ENCODE measurements at places on chromosomes 5 and 9.

DNA sequence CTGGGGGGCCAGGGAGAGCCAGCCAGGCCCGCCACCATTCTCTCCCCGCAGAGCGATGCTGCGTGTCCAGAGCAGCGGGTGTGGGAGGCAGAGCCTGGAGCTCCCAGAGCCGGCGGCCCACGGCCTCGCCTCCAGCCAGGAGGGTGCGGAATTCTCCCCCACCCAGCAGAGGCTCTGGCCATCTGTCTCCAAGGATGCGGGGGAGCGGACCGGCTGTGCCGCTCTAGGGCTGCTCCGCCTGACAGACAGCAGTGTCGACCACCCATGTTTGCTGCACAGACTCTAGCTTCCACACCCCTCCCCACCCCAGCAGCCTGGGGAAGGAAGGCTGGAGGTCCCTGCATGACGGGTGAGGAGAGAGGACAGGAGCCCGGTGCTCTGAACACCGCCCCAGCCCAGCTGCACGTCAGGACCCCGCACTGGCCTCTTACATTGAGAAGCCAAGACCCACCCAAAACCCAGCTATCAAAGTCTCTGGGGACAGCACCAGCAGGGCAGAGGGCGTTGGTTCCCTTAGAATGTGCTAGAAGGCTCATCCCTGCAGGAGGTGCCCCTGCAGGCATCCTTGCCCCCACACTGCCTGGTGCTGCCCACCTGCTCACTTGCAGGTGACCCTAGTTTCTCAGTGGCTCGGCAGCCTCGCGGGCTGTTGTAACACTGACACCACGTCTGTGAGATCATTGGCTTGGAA lies 29.7 kb upstream of the FCN1 start:
- no peaks in the 10 kb centered on the region for H3K36me3 ChIP-seq
- H3K27me3 ChIP-seq, result peaks cover 28% of the 10 kb centered on the region
- no peaks in the 10 kb centered on the region for H3K4me1 ChIP-seq
- H3K4me3 ChIP-seq, result no peak overlapping the region
- no peak overlapping the region for H3K27ac ChIP-seq

GRCh38 chr5:101686536-101687157 lies 609.4 kb downstream of the SLCO4C1 start:
- no peak for DNase-seq
- H3K4me3 ChIP-seq, result no peak overlapping the region
- no peak overlapping the region for H3K27ac ChIP-seq
- no peaks in the 10 kb centered on the region for H3K4me1 ChIP-seq
- no peaks in the 10 kb centered on the region for H3K36me3 ChIP-seq

- H3K4me3 ChIP-seq, result no peak overlapping the region
- no peak overlapping the region for H3K27ac ChIP-seq
- no peaks in the 10 kb centered on the region for H3K27me3 ChIP-seq
- DNase-seq, result peak; percentile 63
- peaks cover 14% of the 10 kb centered on the region for H3K4me1 ChIP-seq
Observed at GRCh38 chr9:115261656-115262081, 143.7 kb upstream of the TNC start.

GRCh38 chr9:134065612-134066419 lies 2.0 kb downstream of the BRD3 start:
- H3K27ac ChIP-seq, result peak overlapping the region; percentile 47
- peaks cover 9% of the 10 kb centered on the region for H3K4me1 ChIP-seq
- no peaks in the 10 kb centered on the region for H3K36me3 ChIP-seq
- peaks cover 18% of the 10 kb centered on the region for H3K27me3 ChIP-seq
- H3K4me3 ChIP-seq, result peak overlapping the region; percentile 96

- peaks cover 4% of the 10 kb centered on the region for H3K4me1 ChIP-seq
- H3K4me3 ChIP-seq, result no peak overlapping the region
- H3K27ac ChIP-seq, result no peak overlapping the region
- DNase-seq, result peak; percentile 16
- H3K36me3 ChIP-seq, result no peaks in the 10 kb centered on the region
- peaks cover 19% of the 10 kb centered on the region for H3K27me3 ChIP-seq
Observed at GRCh38 chr5:97100476-97100875, 41.9 kb downstream of the LIX1 start.

- H3K36me3 ChIP-seq, result no peaks in the 10 kb centered on the region
- H3K27ac ChIP-seq, result no peak overlapping the region
- no peak overlapping the region for H3K4me3 ChIP-seq
- no peak for DNase-seq
- no peaks in the 10 kb centered on the region for H3K4me1 ChIP-seq
- no peaks in the 10 kb centered on the region for H3K27me3 ChIP-seq
Observed at GRCh38 chr9:108668191-108668937, 187.4 kb downstream of the ACTL7B start.

- H3K4me1 ChIP-seq, result peaks cover 29% of the 10 kb centered on the region
- H3K4me3 ChIP-seq, result no peak overlapping the region
- H3K36me3 ChIP-seq, result no peaks in the 10 kb centered on the region
- H3K27ac ChIP-seq, result no peak overlapping the region
Observed at GRCh38 chr5:57447658-57448057, 35.0 kb downstream of the ACTBL2 start.

GRCh38 chr5:6899221-6899620 lies 186.0 kb downstream of the TENT4A start:
- H3K27ac ChIP-seq, result no peak overlapping the region
- no peak for DNase-seq
- no peaks in the 10 kb centered on the region for H3K27me3 ChIP-seq
- H3K36me3 ChIP-seq, result no peaks in the 10 kb centered on the region
- H3K4me3 ChIP-seq, result no peak overlapping the region
- no peaks in the 10 kb centered on the region for H3K4me1 ChIP-seq

DNA sequence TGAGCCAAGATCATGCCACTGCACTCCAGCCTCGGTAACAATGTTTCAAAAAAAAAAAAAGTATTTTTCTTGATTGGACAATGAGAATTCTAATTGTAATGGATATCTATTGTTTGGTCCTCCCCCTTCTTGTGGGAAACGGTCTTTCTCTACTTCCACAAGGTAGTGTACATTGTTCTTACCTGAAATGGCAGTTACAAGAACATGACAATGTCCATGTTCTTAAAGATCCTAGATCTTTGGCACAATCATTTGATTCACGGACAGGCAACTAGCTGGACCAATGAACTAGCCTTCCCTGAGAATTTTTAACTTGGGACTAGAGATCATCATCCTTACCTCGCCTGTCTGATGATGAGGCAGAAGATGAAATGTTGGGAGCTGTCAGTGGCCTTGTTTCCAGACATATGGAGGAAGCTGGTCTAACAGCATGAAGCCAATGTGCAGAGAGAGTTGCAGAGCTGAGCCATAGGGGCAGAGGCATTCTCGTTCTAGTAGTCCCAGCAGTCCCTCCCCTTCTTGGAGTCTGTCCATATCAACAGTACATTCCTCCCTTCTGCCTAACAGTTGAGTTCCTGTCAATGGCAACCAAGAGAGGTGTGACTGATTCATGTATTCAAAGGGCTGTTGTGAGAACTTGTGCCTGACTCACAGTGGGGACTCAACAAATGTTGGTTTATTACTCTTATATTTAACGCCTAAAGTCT lies 2.1 kb upstream of the MARCHF6 start:
- no peaks in the 10 kb centered on the region for H3K27me3 ChIP-seq
- peaks cover 9% of the 10 kb centered on the region for H3K4me1 ChIP-seq
- no peak overlapping the region for H3K27ac ChIP-seq
- no peak overlapping the region for H3K4me3 ChIP-seq

DNA sequence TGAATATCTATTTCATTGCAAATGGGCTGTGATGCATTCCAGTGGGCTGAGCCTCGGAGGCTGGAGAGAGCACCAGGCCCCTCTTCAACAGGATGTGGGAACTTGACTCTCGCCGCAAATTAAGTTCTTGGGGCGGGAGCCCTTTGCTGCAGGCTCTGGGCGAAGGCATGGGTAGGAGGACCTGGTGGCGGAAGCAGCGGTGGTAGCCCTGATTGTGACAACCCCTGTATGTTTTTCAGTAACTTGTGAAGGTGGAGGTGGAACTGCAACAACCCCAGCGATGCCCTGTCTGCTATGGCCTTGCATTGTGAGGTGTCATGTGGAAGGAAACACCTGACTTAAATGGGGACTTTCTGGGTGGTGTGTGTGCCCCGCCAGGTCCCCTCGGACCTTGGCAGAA lies 9.4 kb downstream of the FYB1 start:
- DNase-seq, result no peak
- H3K36me3 ChIP-seq, result no peaks in the 10 kb centered on the region
- H3K4me3 ChIP-seq, result no peak overlapping the region
- H3K4me1 ChIP-seq, result no peaks in the 10 kb centered on the region
- peaks cover 6% of the 10 kb centered on the region for H3K27me3 ChIP-seq
